ENCODE measurements at places on chromosomes 1 and 21.

DNA sequence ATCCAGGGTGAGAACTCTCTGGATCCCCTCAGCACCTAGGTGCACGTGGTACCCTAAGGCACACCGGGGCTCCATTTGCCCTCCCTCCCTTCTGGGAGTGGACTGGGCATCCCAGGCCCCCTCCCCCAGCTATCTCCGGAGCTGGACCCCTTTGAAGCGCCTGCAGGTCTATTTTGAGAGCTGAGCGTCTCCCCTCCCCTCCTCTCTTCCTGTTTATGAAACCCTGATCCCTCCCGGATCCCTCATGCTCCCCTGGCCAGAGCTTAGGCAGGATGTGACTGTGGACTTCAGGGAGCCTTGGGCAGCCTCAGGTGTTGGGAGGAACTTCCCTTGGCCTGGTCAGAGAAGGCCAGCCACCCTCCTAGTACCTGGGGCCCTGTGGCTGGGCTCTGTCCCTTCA lies 10.2 kb downstream of the RPS6KA1 start:
- no peak for DNase-seq

- peak; percentile 83 for DNase-seq
These were observed 816 bp downstream of the HYI start for GRCh38 chr1:43452789-43453441.

DNA sequence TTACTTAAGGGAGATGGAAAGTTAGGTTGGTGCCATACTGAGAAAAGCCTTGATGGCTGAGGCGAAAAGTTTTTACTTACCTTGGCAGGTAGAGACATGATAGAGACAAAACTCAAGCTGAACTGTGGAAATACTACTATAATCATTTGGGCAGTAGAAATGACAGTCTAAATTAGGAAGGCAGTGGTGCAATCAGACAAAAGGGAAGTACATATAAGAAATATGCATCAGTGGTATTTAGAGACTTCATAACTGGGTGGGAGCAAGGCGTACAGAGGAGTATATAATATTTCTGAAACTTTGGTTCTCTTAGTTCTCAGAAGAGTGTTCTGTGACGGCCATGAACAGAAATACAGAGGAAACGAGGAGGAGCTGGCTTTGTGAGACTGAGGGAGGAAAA lies 2.4 kb upstream of the CEP350 start:
- DNase-seq: no peak

GRCh38 chr1:228979325-228979699 lies 244.0 kb downstream of the RHOU start:
- DNase-seq: no peak

GRCh38 chr1:1202831-1203560 lies 3.4 kb downstream of the TNFRSF18 start:
- no peak for DNase-seq

- no peak for DNase-seq
These were observed 14.1 kb upstream of the KIAA0040 start for GRCh38 chr1:175206687-175207086.

DNA sequence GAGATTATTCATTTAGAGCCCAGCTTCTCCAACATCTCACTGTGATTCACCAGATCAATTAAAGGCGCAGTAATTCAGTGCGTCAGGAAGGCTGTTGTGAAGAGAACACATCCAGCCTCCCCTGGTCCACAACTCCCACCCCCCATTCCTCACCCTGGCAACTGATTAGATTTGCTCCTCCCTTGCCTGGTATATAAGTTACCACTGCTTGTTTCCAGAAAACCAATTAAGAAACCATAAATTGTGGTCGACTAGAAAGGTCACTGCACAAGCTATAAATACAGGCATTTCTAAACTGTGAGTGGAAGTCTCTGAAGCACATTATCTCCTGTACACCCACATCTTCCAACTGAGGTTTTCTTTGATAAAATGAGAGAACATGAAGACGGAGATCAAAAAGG lies 41.9 kb downstream of the FAM163A start:
- no peak for DNase-seq

DNA sequence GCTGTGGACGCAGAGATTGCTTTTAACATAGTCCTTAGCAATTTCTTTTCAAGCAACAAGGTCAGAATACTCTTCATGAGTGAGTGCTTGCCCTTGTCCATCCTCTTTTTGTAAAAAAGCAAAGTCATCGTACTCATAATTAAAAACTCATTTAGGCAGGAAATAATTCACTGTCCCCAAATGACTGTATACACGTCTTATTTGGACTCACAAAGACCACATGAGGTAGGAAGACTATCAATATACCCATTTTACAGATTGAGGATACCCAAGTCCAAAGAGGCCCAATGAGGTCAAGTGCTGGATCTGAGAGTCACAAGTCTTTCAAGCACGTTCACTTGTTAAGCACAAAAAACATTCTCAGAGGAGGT lies 13.2 kb downstream of the ITPKB start:
- no peak for DNase-seq

DNA sequence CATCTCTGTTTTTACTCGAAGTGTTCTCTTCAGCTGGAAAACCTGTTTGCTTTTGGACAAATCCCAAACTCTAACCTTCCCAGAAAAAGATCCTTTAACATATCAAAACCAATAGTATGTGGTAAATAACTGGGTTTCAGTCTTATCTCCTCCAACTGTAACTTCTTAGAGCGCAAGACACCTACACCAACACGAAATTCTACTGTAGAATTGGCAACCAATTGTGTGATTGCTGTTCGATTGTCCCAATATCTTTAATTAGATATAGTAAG lies 5.8 kb upstream of the MPZL1 start:
- DNase-seq: no peak

- no peak for DNase-seq
These were observed 26.5 kb downstream of the SNAP47 start for GRCh38 chr1:227761621-227762230.

DNA sequence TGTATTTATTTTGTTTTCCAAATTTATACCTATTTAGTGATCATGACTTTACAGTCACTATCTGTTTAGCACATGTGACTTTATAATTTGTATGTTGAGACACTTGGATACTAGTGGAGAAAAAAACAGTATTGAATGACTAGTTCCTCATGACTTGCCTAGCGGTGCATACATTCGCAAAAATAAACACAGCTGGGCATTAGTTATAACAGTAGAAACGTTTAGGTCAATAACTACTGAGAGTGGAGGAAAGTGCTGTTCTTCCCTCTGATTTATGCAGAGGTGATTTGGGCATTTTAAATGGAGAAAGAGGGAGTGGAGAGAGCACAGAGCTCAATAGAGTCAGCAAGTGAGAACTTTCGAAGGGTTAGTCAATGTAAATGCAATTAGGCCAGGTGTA lies 1679.0 kb upstream of the B3GALT2 start:
- no peak for DNase-seq

DNA sequence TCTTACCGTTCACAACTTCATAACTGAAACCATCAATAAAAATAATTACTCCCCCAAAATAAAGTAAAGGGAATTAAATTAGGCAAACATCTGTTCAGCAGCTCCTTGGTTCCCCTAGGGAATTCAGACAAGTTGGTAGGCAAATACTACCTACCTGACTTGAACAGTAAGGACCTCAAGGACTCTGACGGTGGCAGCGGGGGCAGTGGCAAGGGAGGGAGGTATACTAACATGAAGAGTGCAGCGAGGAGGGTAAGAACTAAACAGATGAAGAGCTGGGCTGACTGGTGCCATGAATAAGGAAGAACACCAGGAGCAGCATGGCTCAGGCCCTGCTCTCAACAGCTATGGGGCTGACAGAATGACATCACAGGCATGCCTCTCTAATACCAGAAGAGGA lies 33.1 kb downstream of the MTOR start:
- no peak for DNase-seq

- DNase-seq: no peak
These were observed 5.9 kb downstream of the FCGR2A start for GRCh38 chr1:161511018-161511755.

- DNase-seq: peak; percentile 91
These were observed at the start of gene BRWD1 for GRCh38 chr21:39313571-39314142. Gene BRWD1, minus strand, starts transcription at chr21:39313632. Its CDS starts 141 bp downstream, at chr21:39313491.

DNA sequence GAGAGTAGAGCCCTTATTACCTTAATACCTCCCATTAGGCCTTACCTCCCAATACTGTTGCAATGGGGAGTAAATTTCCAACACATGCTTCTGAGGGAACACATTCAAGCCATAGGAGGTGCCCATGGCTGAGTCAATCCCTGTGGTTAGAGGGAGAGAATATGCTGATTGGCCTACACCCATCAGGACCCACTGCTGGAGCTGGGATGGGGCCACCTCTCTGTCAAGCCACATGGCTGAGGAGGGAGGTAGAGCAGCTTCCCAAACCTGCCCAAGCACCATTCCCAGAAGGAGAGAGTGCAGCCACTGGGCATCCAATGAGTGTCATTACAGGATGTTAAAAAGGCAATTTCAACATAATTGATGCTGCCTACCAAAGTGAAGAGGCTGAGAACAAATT lies 228.1 kb downstream of the C1orf94 start:
- DNase-seq: peak; percentile 30

- DNase-seq: no peak
These were observed 55.4 kb upstream of the JAK1 start for GRCh38 chr1:65021795-65022194.

DNA sequence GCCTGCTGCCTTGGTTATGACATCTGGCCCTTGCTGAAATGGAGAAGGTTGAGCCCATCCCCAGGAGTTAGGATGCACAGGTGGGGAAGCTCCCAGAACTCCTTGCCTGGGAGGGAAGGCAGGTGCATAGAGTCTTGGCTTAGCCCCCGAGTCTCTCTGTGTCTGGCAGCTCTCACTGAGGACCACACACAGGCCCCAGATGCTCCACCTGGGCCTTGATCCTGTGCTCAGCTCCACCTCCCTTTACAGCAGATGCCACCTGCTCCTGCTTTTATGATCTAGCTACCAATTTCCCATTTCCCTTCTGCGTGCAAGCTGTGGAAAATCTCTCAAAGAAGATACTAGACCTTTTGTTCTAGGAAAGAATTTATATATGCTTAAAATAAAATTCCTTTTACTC lies 28.8 kb upstream of the KCNJ6 start:
- DNase-seq: no peak

DNA sequence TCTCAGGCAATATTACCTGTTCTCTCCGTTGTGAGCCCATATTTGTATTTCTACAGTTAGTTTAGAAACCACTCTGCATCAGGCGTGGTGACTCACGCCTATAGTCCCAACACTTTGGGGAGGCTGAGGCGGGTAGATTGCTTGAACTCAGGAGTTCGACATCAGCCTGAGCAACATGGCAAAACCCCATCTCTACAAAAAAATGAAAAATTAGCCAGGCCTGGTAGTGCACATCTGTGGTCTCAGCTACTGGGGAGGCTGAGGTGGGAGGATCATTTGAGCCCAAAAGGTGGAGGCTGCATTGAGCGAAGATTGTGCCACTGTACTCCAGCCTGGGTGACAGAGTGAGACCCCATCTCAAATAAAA lies 19.7 kb upstream of the ID3 start:
- no peak for DNase-seq

DNA sequence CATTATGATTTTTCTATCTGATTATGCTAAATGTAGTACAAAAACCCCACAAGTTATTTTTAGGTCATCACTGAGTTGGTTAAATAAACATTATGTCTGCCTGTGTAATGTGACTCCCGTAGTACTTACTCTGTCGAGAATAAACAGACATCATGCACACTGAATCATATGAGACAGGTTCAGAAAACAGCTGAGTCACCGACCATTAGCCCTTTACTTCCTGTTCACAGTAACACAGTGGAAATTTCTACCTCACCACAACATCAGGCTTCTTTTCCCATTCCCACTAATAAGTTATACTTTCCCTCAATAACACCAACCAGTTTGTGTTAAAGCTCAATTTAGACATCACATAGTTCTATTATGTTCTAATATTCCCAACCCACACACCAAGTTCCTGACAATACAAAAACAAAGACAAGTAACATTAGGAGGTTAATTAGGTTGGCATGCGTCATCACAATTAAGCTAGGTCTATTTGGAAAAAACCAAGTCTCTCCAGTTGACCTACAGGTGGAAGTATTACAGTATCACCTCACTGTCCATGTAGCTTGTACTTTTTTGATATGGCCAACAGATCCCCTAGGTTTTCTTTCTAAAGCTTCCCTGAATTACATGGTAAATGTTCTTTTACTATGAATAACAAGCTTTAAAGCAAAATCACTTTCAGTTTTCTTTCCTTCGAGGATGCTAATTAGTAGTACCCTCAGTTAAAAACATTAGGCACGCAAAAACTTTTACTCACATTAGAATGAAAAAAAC lies 154.2 kb downstream of the EIF4G3 start:
- peak; percentile 94 for DNase-seq

DNA sequence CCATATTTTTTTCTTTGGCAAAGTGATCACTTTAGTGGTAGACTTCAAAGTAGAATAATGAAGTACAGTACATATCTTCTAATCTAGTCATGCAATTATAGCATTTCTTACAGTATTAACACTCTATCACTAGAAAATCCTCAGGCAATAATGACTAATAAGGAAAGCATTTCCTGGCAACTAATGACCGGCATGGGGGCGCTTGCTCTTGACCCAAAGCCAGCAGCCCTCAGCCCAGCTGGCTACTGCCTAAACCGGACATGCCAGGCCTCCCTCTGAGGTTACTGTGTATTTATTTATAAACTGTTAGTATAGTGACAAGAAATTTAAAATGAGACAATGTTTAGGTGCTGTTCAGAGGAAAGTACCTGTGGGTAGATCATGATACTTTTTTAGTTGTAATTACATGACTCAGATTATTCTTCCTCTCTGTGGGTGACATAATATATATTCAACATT lies 633.8 kb downstream of the PTPRC start:
- peak; percentile 95 for DNase-seq

- no peak for DNase-seq
These were observed 103.8 kb upstream of the ARHGEF16 start for GRCh38 chr1:3350506-3351261.

- peak; percentile 41 for DNase-seq
These were observed 87.4 kb upstream of the TTC39A start for GRCh38 chr1:51417496-51418383.

DNA sequence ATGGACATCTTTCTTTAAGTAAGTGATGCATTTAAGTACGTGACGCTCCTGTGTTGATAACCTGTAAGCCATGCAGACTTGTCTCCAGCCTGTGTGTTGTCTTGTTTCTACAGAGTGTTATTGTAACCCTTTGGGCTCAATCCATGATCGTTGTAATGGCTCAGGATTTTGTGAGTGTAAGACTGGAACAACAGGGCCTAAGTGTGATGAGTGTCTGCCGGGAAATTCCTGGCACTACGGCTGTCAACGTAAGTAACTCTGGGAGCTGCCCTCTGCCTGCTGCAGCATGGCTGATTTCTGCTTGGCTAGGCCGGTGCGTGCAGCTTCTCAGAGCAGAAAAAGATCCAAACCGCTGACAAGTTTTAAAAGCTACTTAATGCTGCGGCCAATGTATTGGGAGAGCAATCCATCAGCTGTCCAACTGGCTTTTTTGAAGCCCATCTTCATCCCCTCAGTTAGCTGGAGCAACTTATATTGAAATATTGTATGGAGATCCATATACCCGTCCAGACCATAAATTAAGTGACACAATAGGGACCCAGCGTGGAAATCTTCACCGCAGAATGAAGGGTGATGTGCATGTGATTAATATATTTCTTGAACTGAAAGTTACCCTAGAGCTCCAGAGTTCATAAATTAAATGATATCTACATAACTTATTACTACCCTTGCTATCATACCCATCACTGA lies 295.9 kb downstream of the NTNG1 start:
- DNase-seq: peak; percentile 22

Data from AG10803 (cell line).